ENCODE measurements at places on chromosomes 11 and 22.
A peak's percentile ranks its signal among the peaks of the same experiment; 100 is the strongest.

- DNase-seq, result no peak
Observed at GRCh38 chr11:128841461-128842072, 25.5 kb downstream of the KCNJ1 start.

- DNase-seq, result peak; percentile 4
Observed at GRCh38 chr22:25488244-25489020, 76.0 kb upstream of the GRK3 start.

DNA sequence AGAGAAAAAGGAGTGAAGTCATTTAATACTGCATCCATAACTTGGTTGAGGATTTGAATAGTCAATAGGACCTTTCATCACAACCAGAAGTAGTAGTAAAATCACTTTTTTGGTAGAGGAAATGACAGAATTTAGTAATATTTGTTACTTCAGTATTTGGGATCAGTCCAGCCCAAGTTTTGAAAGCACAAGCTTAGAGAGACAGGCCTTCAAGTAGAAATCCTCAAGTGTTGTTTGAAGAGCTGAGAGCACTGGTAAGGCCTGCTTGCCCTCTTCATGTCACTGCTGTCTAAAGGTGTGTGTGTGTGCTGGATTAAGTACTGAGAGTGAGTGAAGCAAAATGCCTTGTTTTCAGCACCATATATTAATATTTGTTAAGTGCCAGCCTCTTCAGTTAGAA, 137.3 kb downstream of the WNT11 start:
- DNase-seq, result no peak

GRCh38 chr11:27649800-27650199, 50.5 kb downstream of the BDNF start:
- no peak for DNase-seq

DNA sequence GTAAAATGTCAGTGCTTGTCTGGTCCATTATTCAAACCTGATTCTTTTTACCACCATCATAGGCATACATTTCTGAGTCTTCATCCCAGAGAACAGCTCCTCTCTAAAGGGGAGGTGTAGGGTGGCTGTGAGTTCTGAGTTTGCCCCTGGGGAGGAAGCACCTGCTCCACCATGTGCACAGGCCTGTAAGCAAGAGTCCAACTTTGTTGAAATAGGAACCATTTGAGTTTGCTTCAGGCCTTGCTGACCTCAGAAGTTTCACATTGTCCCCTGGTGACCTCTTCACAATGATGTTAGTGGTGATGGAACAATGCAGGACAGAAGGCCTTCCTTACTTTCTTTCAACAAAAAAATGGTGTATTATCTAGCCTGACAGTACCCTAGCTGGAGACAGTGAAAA, 54.6 kb upstream of the TOP3B start:
- no peak for DNase-seq

DNA sequence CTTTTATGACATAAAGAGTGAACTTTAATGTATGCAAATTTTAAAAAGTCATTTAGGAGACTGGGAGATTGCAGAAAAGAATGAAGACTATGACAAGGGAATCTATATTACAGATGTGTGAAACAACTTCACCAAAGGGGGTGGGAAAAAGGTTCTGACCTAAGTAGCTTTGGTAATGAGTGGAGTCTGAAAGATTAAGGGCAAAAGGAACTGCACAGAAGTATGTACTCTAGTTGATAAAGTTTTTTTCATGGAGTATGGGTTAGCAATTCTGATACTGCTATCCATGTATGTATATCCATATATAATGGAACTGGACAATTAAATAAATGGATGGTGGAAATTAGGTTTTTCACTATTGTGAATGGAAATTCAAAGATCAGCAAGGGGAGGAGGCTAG, 9.2 kb downstream of the CKAP5 start:
- DNase-seq, result no peak

GRCh38 chr11:44329472-44330230, 19.7 kb upstream of the ALX4 start:
- no peak for DNase-seq

DNA sequence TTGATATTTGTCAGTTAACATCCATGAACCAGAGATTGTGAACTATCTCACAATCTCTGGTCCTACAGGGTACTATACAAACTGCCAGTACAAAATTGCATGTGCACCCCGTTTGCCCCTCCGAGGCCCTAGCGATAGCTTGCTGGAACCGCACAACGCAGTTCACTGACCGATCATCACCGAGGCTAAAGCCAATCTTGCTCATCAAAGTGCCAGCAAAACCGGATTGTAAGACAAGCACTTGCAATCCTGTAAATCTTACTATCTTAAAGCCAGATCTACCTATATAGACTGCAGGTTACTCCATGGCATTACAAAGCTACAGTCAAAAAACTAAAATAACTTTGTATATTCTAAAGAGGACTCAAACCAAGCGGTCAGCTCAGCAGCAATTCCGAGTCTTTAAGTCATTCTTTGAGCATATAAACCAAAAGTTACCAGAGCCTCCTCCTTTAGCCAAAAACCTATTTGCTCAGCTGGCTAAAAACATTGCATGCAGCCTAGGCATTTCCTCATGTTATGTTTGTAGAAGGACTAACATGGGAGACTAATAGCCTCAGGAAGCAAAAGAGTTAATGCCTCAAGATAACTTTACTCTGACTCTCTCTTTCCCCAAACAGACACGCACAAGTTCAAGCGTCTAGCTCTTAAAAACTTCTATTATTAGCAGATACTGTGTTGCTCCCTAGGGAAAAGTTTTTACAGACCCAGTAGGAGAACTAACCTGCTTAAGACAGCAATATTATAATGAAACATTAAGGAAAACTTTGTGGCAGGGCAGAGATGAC, 30.7 kb upstream of the CPT1A start:
- no peak for DNase-seq

- DNase-seq, result no peak
Observed at GRCh38 chr22:47841156-47841555, 1078.7 kb downstream of the TBC1D22A start.

- no peak for DNase-seq
Observed at GRCh38 chr22:38751422-38752346, 4.1 kb downstream of the SUN2 start.

DNA sequence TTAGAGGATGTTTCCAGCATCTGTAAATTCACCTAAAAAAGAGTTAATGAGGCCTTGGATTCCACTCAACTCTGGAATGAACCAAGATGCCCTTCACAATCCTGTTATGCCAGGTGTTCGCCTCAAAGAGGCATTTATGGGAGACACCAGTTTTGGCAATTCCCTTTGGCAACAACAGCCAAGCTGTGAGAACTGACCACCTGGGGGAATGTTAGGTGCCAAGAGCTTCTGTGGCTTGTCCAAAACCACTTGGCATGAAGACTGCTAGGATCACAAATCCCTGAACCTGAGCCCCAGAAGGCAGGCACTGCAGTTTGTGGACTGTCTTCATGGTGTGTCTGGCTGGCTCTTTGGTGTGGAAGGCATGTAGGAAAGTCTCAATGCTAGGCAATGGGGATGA, 164.4 kb upstream of the BDNF start:
- no peak for DNase-seq

- no peak for DNase-seq
Observed at GRCh38 chr22:42670046-42670445, 20.9 kb upstream of the CYB5R3 start.

DNA sequence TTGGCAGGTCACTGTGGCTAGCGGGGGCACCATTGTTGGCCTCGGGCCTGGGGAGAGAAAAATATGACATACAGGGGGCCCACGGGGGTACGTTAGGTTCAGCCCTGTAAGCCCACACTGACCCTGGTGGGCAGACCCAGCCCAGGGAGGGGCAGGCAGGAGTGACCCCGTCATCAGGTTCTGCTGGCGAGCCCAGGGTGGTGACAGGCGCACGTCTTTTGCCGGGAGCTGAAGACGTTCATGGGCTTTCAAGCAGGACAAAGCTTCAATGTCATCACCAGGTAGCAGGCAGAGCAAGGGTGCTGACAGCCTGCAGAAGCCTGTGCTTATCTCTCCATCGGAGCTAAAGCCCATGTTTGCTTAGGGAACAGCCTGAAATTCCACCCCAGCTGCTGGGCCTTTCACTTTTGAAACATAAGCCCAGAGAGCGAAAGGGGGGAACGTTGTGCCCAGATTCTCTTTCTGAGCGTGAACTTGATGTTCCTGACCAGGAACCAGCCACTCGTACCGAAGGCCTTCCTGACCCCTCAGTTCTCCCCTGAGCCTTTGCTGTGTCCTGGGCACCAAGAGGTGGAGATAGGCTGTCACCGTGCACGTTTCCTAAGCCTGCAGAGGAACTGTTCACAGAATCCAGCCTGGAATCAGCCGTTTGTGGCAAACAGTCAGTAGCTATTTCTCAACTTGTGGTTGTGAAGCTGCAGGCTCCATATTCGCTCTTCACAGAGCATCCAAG, 74.0 kb upstream of the ATXN10 start:
- DNase-seq, result no peak

- DNase-seq, result no peak
Observed at GRCh38 chr11:131690776-131691175, 320.4 kb downstream of the NTM start.

DNA sequence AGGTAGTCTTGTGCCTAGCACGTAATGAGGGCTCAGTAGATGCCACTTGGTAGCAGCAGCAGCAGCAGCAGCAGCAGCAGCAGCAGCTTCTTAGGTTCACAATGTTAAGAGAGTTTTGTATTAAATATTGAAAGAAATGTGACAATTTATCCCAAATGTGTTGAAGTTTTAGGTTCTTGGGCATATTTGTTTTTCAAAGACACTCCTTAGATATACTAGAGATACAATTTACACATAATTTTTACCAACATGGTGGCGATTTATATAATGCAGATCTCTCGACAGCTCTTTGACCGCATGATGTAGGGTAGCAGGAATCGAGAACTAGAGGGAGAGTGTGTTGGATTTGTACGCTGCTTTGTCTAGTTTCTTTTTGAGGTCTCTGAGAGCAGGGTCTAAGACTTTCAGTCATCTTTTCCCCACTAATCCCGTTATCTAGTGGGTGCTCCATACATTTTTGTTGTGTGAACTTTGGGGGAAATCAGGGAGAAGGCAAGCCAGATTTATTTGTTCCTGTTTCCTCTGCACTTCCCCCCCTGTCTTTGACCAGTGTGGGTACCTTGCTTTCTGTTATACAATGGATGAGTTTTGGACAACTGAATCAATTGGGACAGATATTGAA, 1.4 kb downstream of the FDX1 start:
- DNase-seq, result no peak

- peak; percentile 57 for DNase-seq
Observed at GRCh38 chr11:62444236-62444833, 25.5 kb downstream of the SCGB1A1 start.

- peak; percentile 70 for DNase-seq
Observed at GRCh38 chr22:38239101-38239761, 33.6 kb downstream of the TMEM184B start.

DNA sequence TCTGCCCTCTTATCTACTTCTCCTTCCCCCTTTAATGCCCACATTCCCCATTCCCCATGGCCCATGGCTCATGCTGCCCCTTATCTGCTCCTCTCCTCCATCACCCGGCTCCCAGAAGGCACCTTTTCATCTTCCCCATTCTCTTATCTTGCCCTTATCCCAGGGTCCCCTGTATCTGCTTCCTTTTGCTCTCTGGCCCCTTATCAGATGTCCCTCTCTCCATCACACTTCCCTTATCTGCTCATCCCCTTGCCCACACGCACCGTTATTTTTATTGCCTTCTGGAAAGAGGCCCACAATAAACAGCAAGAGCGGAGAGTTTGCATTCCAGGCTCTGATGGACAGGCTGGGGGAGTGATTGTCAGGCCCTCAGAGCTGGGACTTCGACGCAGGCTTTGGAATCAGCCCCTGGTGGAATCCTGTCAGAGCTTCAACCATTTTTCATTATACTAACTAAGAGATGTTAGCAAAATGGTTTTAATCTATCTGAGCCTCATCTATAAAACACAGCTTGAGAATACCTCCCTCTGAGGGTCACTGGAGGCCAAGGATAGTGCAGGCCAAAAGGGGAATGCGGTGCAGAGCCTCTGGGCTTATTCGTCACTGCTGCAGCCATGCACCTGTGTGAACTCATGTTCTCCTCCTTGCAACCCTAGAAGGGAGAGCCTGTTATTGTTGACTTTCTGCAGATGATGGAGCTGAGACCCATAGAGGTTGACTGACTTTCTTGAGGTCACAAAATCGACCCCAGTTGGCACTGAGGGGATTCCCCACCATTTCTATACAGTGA, 37.0 kb upstream of the LRRC55 start:
- no peak for DNase-seq

- DNase-seq, result no peak
Observed at GRCh38 chr11:128832121-128832497, 35.0 kb downstream of the KCNJ1 start.

DNA sequence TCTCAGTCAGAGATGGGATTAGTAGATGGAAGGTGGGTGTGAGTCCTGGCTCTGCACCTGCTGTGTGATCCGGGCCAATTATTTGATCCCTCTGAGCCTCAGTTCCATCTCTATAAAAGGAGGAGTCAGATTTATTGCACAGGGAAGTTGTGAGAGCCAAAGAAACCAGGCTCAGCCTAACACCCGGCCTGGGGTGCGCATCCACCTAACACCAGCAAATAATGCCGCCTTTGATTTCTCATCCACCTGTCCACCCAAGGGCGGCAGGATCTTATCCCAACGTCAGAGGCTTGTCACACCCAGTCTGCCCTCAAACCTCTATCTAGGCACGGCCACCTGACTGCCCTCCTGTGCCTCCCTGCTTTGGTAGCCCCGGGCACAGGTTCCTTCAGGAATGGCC, 2.4 kb downstream of the CRYBB2 start:
- no peak for DNase-seq

DNA sequence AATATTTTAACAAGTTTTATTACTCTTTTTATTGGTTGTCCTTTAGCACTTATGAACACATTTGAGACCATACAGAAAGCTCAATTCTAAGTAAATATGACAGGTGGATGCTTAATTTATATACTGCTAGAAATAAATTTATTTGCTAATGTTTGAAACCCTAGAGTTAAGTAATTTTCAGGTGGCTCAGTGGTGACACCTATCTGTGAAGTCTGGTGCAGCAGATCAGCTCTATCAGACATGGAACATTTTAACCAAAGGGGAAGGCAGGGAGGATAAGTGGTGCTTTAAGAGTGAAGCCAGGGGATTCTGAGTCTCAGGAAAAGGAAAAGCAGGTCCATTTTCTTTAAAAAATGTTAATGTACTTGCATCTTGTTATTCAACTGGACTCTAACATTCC, 175.8 kb downstream of the DSCAML1 start:
- DNase-seq, result no peak

DNA sequence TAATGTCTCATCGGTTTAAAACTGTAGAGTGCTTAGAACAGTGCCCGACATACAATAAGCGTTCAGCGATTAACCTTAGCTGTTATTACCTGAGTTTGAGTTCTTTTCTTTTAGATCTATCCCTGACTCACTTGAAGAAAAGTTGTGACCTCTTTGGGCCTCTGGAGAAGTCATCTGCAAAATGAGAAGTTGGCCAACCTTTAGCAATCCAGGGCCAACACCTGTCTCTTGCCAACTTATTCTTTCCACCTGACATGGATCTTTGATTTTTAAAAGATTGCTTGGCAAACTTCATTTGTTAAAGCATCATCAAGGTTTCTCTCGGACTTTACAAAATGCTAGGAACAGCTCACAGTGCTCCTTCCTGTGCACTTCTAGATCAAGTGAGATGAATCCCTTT, 89.3 kb downstream of the CCDC81 start:
- no peak for DNase-seq
